ENCODE measurements at places on chromosomes 12 and 14.

DNA sequence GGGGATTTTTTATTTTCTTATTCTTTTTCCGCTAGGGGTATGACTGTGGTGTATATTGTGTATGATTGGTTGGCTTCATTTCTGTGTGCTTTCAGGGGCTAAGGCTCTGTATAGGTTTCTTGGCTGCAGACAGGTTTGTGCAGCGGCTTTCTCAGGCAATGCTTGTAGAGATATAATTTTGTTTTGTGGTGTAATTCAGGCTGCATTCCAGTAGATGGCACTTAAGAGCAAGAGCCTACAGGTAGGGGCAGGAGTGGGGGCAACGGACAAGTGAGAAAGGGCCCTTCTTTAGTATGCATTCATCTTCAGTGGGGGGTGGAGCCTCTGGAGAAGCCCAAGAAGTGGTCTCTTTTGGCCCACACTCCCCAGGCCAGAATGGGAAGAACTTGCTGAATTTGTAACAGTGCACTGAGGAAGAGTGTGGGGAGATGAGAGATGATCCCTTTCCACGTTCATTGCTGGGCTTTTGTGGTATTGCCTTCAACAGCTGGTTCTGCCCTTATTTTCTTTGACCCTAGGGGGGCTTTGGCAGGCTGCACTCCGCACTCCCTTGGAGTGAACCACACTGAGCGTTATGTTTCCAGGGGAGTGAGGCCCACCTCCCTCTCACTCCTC is 78.6 kb downstream of the IFNG-AS1 start:
- no peak for DNase-seq
- no peaks in the 10 kb centered on the region for H3K4me1 ChIP-seq
- no peaks in the 10 kb centered on the region for H3K27me3 ChIP-seq
- no peak overlapping the region for H3K27ac ChIP-seq
- no peaks in the 10 kb centered on the region for H3K36me3 ChIP-seq
- no peak overlapping the region for H3K4me3 ChIP-seq

DNA sequence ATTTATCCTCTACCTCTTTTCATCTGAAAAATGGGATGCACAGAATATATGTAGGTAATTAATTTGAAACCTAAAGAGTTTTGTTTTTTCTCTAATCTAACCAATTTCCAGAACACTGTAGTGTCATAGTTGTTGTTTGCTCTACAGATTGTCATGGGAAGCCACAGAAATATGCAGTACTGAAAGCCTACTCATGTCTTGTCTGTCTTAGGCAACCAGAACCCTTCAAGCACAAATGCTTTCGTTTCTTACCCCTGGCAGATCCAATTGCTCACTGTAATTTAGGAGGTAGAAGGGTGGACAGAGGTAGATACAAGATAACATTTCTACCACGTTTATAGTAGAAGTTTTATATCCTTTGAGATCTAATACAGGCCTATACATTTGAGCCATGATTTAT is 330.2 kb upstream of the NOVA1 start:
- no peaks in the 10 kb centered on the region for H3K4me1 ChIP-seq
- H3K36me3 ChIP-seq = no peaks in the 10 kb centered on the region
- H3K27ac ChIP-seq = no peak overlapping the region

GRCh38 chr14:102565331-102565887 is 27.0 kb upstream of the RCOR1 start:
- H3K4me3 ChIP-seq = no peak overlapping the region
- peaks cover 9% of the 10 kb centered on the region for H3K4me1 ChIP-seq

DNA sequence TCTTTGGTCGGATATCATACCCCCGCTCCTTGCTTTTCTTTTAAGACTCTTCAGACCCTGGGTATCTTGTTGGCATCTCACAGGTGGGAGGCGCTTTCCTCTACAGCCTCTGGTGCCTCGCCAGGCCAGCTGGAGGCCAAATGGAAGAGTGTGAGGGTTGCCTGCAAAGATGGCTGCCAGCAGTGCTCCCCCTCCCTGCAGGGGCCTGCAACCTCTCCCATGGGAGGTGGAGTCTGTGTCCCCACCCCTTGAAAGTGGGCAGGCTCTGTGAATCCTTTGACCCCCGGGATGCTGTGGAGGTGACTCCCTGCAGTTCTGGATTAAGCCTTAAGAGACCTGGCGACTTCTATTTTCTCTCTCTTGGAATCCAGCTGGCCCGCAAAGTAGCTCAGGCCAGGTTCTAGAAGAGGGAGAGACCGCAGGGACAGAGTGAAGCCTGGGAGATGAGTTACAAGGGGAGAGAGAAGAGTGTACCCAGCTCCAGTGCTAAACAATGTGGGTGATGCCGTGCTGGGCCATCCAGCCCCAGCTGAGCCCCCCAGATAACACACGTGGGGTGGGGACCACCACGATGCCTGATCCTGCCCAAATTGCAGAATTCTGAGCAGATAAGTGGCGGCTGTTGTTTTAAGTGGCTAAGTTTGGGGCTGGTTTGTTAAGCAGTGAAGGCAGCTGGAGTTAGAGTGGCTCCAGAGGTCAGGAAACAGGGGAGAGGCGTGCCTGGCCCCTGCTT is 37.9 kb upstream of the NCOR2 start:
- H3K27me3 ChIP-seq = no peaks in the 10 kb centered on the region
- peaks cover 20% of the 10 kb centered on the region for H3K4me1 ChIP-seq
- H3K4me3 ChIP-seq = no peak overlapping the region
- H3K36me3 ChIP-seq = no peaks in the 10 kb centered on the region
- DNase-seq = no peak

DNA sequence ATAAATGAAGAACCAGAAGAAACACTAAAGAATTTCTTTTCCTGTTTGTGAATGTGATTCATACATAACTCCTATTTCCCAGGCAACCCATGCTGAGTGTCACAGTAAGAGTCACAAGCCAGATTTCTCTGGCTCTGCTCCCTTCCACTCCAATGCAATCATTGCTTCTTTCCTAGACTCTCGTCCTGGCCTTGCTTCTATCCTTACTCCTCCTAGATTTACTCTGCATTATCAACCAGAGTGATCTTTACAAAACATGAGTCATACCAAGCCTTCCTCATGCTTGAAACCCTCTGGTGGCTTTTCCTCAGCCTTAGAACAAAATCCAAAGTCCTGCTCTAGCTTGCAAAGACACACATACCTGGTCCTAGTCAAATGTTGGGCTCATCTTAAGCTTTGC is 13.3 kb downstream of the IL22 start:
- no peak for DNase-seq
- H3K36me3 ChIP-seq = no peaks in the 10 kb centered on the region
- no peak overlapping the region for H3K27ac ChIP-seq
- no peaks in the 10 kb centered on the region for H3K4me1 ChIP-seq

- no peaks in the 10 kb centered on the region for H3K27me3 ChIP-seq
- peaks cover 38% of the 10 kb centered on the region for H3K36me3 ChIP-seq
- H3K27ac ChIP-seq = no peak overlapping the region
- no peak for DNase-seq
- H3K4me1 ChIP-seq = no peaks in the 10 kb centered on the region
- no peak overlapping the region for H3K4me3 ChIP-seq
Observed at GRCh38 chr12:2805143-2805520, 7.3 kb upstream of the ITFG2 start.

- no peak overlapping the region for H3K27ac ChIP-seq
- no peak overlapping the region for H3K4me3 ChIP-seq
- H3K36me3 ChIP-seq = no peaks in the 10 kb centered on the region
- no peaks in the 10 kb centered on the region for H3K27me3 ChIP-seq
- no peak for DNase-seq
- H3K4me1 ChIP-seq = peaks cover 25% of the 10 kb centered on the region
Observed at GRCh38 chr14:105177082-105177481, 4.0 kb downstream of the NUDT14 start.

DNA sequence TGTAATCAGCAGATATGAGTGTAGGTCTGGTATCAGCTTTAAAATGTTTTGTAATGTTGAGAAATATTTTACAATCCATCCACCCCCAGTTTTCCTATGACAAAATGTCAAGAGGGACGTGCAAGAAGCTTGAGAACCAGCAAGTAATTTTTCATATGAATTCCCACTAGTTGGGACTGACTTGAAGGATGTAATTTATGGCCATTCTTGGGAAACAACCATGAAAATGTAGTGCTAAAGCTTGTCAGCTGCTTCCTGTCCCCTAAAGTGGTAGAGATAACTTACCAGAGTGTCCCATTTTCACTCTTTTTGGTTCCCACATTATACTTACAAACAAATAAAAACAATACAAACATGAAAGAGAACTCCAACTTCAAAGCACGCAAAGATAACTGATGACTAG is 63.9 kb downstream of the RERG start:
- H3K36me3 ChIP-seq = no peaks in the 10 kb centered on the region
- no peaks in the 10 kb centered on the region for H3K27me3 ChIP-seq
- no peak overlapping the region for H3K27ac ChIP-seq
- no peak overlapping the region for H3K4me3 ChIP-seq

- H3K4me1 ChIP-seq = no peaks in the 10 kb centered on the region
- H3K27ac ChIP-seq = no peak overlapping the region
- H3K36me3 ChIP-seq = no peaks in the 10 kb centered on the region
- H3K4me3 ChIP-seq = no peak overlapping the region
- no peak for DNase-seq
Observed at GRCh38 chr14:100728962-100729361, 2.3 kb downstream of the DLK1 start.

GRCh38 chr12:45292486-45293195 is 76.7 kb downstream of the ANO6 start:
- DNase-seq = no peak
- no peak overlapping the region for H3K27ac ChIP-seq
- no peaks in the 10 kb centered on the region for H3K4me1 ChIP-seq

GRCh38 chr14:51056421-51056820 is 38.5 kb downstream of the TRIM9 start:
- DNase-seq = no peak
- H3K4me1 ChIP-seq = no peaks in the 10 kb centered on the region
- H3K4me3 ChIP-seq = no peak overlapping the region

DNA sequence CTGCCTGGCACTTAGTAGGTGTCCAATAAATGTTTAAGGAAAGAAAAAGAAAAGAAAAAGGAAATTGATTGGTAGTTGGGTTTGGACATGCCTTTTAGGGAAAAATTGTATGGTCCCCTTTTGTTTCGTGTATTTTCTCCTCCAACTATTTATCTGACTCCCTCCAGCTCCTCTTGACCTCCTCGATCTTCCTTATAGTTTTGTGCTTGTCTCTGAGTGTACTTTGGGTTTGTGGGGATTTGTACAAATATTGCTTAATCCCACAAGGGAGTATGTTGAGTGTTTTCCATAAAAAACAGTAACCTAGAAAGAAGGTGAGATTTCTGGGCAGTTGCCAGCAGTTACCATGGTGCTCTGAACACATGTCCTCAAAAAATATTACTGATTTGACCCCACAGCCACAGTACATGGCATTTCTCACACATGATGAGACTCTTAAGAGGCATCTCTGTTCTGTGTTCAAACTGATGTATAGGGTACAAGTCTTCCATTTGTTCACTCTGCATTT is 15.7 kb downstream of the PLEKHG7 start:
- no peak overlapping the region for H3K27ac ChIP-seq
- DNase-seq = no peak
- H3K36me3 ChIP-seq = no peaks in the 10 kb centered on the region
- no peaks in the 10 kb centered on the region for H3K4me1 ChIP-seq

- no peak for DNase-seq
- peaks cover 77% of the 10 kb centered on the region for H3K36me3 ChIP-seq
- no peak overlapping the region for H3K4me3 ChIP-seq
Observed at GRCh38 chr12:120222288-120222832, 21.4 kb upstream of the RPLP0 start.

- no peaks in the 10 kb centered on the region for H3K27me3 ChIP-seq
- no peak overlapping the region for H3K4me3 ChIP-seq
- no peak overlapping the region for H3K27ac ChIP-seq
- DNase-seq = no peak
- H3K36me3 ChIP-seq = no peaks in the 10 kb centered on the region
- H3K4me1 ChIP-seq = no peaks in the 10 kb centered on the region
Observed at GRCh38 chr12:65335021-65335714, 56.7 kb downstream of the MSRB3 start.

DNA sequence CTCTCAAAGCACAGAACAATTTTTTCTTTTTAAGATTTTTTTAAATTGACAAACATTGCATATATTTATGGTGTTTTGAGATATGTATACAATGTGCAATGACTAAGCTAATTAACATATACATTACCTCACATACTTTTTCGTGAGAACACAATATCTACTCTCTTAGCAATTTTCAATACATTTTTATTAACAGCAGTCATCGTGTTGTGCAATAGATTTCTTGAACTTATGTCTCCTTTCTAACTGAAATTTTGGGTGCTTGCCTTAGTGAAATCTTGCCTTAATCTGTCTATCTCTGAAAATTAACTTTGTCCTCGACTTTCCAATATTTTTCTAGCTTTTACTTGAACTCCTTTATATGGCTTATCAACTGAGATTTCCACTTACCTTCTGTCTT is 6.8 kb downstream of the OR10A7 start:
- no peak for DNase-seq
- no peaks in the 10 kb centered on the region for H3K27me3 ChIP-seq
- no peak overlapping the region for H3K4me3 ChIP-seq

GRCh38 chr12:26114720-26115401 is 10.0 kb downstream of the BHLHE41 start:
- peaks cover 4% of the 10 kb centered on the region for H3K4me1 ChIP-seq
- H3K36me3 ChIP-seq = no peaks in the 10 kb centered on the region

DNA sequence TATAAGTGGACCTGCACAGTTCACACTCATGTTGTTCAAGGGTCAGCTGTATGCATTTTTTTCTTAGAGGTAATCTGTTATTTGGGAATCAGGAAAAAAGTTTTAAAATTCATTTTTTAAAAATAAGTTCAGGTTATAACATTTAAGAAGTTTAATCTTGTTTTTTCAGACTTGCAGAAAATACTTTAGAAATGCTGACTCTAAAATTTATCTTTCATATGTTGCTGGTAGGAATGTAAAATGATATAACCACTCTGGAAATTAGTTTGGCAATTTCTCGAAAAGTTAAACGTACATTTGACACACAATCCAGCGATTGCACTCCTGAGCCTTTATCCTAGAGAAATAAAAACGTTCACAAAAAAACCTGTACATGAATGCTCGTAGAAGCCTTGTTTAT is 4.7 kb downstream of the VRK1 start:
- H3K4me3 ChIP-seq = no peak overlapping the region
- no peaks in the 10 kb centered on the region for H3K4me1 ChIP-seq
- H3K27me3 ChIP-seq = no peaks in the 10 kb centered on the region
- DNase-seq = no peak

GRCh38 chr14:73785834-73786635 is 65.6 kb upstream of the PTGR2 start:
- peak; percentile 48 for DNase-seq
- peaks cover 3% of the 10 kb centered on the region for H3K36me3 ChIP-seq
- no peaks in the 10 kb centered on the region for H3K27me3 ChIP-seq

DNA sequence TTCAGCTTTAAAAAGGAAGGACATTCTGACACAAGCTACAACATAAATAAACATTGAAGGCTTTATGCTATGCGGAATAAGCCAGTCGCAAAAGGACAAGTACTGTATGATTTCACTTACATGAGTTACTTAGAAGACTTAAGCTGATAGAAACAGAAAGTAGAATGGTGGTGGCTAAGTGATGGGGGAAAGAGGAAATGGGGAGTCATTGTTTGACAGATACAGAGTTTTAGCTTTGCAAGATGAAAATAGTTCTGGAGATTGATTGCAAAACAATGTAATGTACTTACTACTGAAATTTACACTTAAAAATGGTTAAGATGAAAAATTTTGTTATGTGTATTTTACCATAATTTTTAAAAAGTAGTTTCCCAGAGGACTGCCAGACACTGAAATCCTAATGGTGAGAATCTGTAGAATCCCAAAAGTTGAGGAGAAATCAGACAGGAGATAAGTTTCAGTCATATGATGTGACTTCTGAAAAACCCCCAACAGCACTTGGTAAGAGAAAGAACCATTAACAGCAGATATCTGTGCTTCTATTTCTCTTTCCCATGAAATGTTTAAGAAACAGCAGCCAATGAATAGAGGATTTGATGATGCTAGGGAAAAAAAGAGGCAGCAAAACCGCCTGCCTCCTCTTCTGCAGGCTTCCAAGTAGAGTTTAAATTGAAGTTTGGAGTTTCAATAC is 16.6 kb upstream of the CLEC2A start:
- H3K27me3 ChIP-seq = no peaks in the 10 kb centered on the region
- H3K4me1 ChIP-seq = peaks cover 11% of the 10 kb centered on the region
- no peak overlapping the region for H3K27ac ChIP-seq
- H3K36me3 ChIP-seq = no peaks in the 10 kb centered on the region
